ENCODE measurements at places on chromosomes 2 and 18.

GRCh38 chr2:112876971-112877361, 34.0 kb upstream of the IL37 start:
- DNase-seq, result no peak

DNA sequence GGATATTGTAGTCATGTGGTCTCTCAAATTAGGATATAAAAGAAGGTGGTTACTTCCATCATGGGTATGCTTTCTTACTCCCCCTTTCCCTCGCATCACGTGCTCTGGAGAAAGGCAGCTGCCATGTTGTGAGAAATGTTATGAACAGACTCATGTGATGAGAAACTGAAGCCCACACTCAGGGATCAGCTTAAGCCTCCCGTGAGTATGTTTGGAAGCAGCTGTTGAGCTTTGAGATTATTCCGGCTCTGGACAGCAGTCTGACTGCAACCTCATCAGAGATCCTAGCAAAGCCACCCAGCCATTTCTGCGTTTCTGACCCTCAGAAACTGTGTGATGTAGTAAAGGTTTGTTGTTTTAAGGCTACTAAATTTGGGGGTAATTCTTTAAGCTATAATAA, 700.1 kb downstream of the ADCYAP1 start:
- DNase-seq, result no peak

GRCh38 chr2:7719876-7720275, 802.7 kb downstream of the RNF144A start:
- no peak for DNase-seq

- DNase-seq, result peak; percentile 28
Observed at GRCh38 chr2:235594041-235594440, 100.2 kb downstream of the AGAP1 start.

GRCh38 chr2:164984428-164984827, 29.1 kb upstream of the SLC38A11 start:
- DNase-seq, result no peak

GRCh38 chr2:212421556-212422334, 116.9 kb downstream of the ERBB4 start:
- DNase-seq, result no peak

- DNase-seq, result no peak
Observed at GRCh38 chr2:180944372-180944771, 36.0 kb upstream of the UBE2E3 start.

GRCh38 chr2:11891671-11892440, 145.4 kb downstream of the LPIN1 start:
- no peak for DNase-seq

DNA sequence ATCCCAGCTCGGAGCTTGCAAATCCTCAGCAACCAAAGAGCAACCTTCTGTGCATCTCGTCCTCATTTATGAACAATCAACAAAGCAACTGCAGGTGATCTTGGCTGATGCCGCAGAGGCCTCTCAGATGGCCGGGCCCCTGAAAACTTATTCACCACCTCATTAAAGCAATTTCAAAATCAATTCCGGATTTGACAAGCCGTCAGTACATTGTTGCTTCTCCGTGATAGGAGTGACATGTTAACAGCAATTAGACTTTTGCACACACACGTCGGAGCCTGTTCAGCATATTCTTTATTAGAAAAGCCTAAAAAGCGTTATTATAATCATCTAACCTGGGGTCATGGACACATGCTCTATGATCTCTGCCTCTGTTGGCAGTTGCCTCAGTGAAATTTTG, 183.1 kb upstream of the CXCR4 start:
- DNase-seq, result no peak

- peak; percentile 71 for DNase-seq
Observed at GRCh38 chr2:200703127-200703925, 108.4 kb upstream of the BZW1 start.

- no peak for DNase-seq
Observed at GRCh38 chr2:137870682-137871081, 93.6 kb upstream of the HNMT start.

GRCh38 chr18:50879302-50880118, 592 bp downstream of the ME2 start:
- DNase-seq, result no peak

GRCh38 chr18:69953191-69953590, 5.5 kb upstream of the CD226 start:
- no peak for DNase-seq

DNA sequence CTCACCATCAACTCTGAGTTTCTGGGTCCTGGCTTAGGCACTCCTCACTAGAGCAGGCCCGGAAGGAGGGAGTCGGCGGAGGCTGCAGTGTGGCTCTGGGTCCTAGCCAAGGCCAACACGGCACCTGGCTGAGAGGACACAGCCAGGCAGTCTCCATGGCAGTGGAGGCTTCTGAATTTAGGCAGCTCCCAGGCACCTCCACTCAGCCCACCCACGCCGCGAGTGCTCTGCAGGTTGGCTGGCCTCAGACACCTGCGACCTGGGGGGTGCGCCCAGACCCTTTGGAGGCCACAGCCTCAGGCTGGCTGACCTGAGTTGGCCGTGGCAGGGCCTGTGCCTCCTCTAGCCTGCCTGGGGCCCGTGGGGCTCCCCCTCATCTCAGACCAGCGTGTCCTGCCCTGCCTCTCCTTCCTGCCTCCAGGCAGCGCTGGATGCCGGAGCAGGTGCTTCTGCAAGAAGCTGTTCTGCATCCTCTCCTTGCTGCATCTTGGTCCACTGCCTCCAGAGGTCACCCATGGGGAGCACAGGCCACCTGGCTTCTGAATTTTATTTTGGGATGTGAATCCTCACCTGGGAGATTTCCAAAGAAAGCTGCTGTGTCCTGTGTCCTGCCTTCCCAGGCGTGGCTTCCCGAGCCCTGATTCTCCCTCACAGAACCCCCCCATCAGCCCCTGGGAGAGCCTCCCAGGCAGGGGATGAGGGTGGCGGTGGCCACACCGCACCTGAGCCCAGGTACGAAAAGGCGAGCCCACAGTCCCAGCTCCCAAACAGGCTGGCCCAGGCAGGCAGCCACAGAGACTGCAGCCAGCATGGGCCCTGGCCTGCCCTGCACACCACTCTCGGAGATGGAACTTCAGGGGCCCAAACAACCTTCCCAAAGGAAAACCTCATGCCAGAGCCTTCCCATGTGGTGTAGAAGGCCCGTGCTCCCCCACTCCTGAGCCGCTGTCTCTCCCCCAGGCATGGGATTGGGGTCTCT, 23.4 kb downstream of the AQP12A start:
- DNase-seq, result no peak

- DNase-seq, result no peak
Observed at GRCh38 chr2:6089474-6089873, 397.3 kb downstream of the SOX11 start.

GRCh38 chr2:106642679-106643078, 155.5 kb downstream of the CD8B2 start:
- DNase-seq, result no peak

DNA sequence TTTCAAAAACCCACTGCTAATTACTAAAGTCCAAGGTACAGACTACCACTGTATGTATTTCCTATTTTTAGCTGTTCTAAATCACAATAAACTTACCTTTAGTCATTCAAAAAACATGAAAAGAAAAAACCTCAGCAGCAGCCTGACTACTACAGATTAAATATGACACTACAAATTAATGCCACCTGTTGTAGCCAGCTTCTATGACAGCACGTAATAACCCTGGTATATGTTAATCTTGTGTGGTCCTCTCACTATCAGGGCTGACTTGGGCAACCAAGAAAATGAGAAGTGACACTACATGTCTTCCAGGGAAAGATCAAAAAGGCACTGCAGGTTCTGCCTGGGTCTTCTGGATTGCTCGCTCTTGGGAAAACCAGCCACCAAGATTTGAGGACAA, 90.6 kb upstream of the FAM124B start:
- DNase-seq, result peak; percentile 29

- DNase-seq, result peak; percentile 83
Observed at GRCh38 chr2:207504513-207505170, 25.1 kb upstream of the CREB1 start.

DNA sequence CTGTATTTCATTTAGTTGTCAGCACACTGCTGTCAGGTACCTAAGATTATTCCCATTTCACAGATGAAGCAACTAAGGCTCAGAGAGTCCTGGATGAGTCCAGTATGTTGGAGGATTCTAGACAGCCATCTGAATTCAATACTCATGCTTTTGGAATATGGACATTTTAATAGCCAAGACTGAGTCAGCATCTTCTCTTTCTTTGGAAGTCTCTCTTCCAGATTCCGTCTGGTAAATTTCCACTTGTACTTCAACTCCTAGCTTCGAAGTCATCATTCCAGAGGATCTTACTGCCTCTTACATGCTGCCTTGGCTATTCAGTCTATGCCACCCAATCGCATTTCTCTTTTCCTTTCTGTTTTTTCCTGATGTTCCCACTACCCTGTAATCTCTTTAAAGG, 40.6 kb downstream of the INSIG2 start:
- DNase-seq, result no peak

- DNase-seq, result no peak
Observed at GRCh38 chr18:31143025-31143424, 19.6 kb downstream of the DSC1 start.

GRCh38 chr18:25927830-25928229, 162.6 kb downstream of the SS18 start:
- DNase-seq, result no peak

DNA sequence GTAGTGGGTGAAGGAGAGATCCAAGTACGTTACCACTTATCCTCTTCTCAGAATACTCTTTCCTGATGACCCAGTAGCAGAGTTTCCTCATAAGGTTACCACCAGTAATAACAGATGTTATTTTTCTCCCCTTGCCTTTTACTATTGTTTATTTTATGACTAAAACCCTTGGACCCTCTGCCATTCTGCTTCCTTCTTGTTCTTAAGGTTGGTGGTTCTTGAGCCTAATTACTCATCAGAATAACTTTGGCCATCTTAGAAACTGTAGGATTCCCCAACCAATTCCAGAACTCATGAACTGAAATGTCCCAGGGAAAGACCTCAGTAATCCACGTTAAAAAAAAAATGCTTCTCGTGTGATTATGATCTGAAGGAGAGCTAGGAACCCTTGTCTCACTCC, 64.9 kb downstream of the CHST9 start:
- DNase-seq, result no peak

- no peak for DNase-seq
Observed at GRCh38 chr2:111100087-111100764, 20.5 kb upstream of the BCL2L11 start.

DNA sequence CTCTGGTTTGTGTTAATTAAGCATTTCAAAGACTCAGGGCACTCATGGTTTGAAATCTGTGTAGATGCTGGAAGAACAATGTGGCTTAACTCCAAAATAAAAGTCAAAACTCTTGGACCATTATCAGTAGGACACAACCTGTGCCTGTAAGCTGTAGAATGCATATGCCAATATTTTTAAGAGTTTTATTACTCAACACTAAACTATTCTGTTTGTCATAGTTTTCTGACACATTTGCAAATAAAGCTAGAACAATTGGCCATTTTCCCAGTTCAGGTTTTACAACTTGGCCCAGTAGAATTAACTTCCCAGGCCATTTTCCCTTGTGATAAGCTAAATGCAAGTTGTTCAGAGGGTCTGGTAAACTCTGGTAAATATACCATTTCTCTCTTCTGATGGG, 713.1 kb downstream of the CBLN2 start:
- DNase-seq, result no peak

DNA sequence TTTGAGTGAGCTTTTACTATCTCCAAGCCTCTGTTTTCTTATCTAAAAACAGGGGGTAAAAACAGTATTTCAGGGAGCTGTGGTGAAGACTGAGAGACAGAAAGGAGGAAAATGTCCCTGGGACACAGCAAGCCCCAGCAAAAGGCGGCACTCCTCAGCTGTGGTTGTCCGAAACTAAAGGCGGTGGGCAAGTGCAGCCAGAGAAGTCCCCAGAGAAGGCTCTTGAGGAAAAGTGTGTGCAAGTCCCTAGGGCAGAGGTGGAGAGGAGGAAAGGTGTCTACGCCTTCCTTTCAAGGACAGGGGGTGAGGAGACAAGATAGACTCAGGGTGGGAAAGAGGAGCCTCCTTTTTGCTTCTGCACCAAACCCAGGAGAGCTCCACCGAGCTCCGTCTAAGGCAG, 45.5 kb downstream of the CYP27C1 start:
- DNase-seq, result no peak

- DNase-seq, result no peak
Observed at GRCh38 chr2:18218160-18218933, 339.9 kb downstream of the KCNS3 start.

DNA sequence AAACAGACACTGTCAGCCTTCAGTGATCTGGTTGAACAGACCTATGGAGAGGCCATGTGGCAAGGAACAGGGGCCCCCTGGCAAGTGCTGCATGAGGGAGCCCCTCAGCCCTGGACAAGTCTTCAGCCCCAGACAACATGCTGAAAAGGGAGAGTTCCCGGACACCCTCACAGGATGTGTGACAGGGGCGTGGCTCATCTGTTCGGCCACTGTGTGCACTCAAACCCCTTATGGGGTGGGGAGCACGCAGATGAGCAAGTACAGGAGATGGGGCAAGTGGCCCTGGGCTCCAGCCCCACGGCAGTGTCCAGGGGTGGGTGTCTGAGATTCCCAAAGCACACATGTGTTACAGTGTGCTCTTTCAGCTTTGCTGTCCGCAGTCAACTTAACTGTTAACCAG, 35.4 kb upstream of the MPPE1 start:
- no peak for DNase-seq

DNA sequence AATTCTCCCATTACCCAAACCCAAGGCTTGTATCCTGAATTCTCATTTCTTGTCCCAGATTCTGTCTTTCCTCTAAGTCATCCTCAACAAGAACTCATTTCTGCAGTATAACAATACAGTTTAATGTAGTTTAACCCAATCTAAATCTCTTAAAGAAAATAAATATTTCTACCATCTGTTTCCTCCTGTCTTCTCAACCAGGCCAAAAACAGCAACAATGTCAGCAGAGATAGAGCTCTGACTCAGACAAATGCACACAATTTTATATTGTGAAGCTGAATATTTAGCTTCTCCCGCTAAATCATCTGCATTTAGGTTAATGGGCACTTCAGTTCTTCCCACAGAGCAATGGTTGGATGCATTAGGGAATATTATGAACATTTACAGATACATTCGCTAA, 35.7 kb upstream of the KYNU start:
- no peak for DNase-seq

- no peak for DNase-seq
Observed at GRCh38 chr2:16775899-16776231, 110.2 kb upstream of the CYRIA start.

DNA sequence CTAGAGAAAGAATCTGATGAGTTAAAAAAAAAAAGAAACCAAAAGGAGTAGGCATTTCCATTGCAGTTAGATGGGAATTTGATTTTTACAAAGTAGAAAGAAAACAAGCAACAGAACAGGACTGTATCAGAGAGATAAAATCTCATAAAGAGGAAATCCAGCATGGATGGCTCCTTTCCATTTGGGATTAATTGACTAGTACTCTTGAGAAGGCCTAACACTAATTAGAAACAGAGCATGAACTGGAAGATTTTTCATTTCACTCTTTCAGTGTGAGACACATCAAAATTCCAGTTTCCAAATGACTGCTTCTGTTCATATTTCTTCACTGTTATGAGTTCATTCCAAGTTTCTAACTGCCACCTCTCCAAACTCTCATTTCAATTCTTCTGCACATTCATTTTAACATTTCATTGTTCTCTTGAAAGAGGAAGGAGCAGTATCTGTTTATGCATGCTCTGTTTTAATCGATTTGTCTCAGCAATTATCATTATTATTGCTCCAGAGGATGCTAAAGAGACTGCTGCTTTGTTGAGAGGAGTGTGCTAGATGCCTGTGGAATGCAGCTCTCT, 108.8 kb upstream of the PIEZO2 start:
- peak; percentile 33 for DNase-seq

- peak; percentile 71 for DNase-seq
Observed at GRCh38 chr2:233350708-233351107, 3.6 kb upstream of the DGKD start.

- no peak for DNase-seq
Observed at GRCh38 chr2:197795277-197795676, 9.1 kb upstream of the PLCL1 start.

- DNase-seq, result peak; percentile 33
Observed at GRCh38 chr2:218658671-218659257, 659 bp downstream of the ZNF142 start.
